Stimulated activated CD8-positive, alpha-beta memory T cell treated with anti-CD3 and anti-CD28 coated beads, Interleukin-7, amount 100 ng/mL, for 24 hours (primary cell): ENCODE measurements at places on chromosomes 11 and 22.
A peak's percentile ranks its signal among the peaks of the same experiment; 100 is the strongest.

GRCh38 chr11:536841-537621, at the start of gene LRRC56:
TSS of gene LRRC56 (plus strand) at chr11:537527. CDS start at chr11:540685, 3,158 bp downstream.
- peak; percentile 84 for DNase-seq

GRCh38 chr11:121536126-121536525, 83.4 kb upstream of the SORL1-AS1 start:
- no peak for DNase-seq

GRCh38 chr11:86664930-86665329, 7.5 kb downstream of the ME3 start:
- DNase-seq: no peak

DNA sequence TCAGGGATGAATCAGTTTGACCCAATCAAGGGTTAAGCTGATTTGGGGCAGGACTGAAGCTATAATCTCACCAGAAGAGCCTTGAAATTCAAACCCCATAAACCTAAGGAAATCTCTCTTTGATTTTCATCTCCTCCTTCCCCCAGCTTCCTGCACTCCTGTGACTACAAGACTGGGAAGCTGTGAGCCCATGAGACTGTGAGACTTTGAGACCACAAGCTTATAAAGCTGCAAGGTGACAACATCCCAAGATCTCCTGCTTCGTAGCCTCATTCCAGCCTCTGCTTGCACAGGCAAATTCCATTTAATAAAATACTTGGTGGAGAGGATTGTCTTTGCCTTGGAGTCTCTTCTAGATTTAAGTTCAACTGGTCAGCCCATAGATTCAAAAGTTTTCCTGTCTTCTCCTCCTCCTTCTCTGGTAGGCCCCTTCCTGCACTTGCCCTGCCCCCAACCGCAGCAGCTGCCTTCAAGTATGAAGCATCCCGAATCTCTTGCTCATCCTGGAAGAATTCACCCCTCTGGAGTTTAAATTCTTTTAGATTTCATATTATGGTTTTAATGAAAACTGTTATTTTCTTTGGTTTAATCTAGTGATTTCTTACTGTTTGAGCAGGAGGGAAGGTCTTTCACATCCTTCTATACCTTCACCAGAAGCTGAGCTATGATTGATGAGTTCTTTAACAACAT, 42.1 kb downstream of the PAMR1 start:
- no peak for DNase-seq

- DNase-seq: no peak
These were observed 11.3 kb upstream of the CXCR5 start for GRCh38 chr11:118872403-118872821.

DNA sequence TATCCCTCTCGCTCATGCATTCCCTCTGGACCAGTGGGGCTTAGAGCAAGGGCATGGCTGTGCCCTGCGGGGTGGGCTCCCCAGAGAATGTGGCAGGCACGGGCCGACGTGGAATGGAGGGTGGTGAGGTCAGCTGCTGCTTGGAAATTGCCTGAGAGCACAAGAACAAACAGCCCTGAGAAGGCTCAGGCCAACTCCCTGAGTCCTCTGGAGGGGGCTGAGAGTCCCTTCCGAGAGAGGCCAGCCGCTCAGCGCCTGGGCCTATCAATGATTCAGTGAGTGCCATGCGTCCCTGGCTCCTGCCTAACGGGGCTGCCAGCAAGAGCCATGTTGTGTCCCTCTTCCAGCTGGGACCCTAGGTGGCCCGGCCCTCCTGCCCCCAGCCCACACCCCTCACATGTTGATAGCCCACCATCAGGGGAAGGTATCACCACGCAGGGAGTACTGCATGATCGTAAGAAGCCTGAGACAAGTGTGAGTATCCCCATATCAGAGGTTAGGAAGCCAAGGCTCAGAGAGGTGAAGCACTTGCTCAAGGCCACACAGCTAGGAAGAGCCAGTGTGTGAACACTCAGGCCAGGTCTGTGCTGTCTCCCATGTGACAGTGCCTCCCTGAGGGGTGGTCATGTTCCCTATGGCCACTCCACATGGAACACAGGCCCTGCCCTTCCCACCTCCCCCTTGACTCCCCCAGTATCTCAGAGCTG, 55.8 kb downstream of the NECTIN1 start:
- no peak for DNase-seq

GRCh38 chr11:114196997-114197703, 99.0 kb upstream of the NNMT start:
- DNase-seq: no peak

DNA sequence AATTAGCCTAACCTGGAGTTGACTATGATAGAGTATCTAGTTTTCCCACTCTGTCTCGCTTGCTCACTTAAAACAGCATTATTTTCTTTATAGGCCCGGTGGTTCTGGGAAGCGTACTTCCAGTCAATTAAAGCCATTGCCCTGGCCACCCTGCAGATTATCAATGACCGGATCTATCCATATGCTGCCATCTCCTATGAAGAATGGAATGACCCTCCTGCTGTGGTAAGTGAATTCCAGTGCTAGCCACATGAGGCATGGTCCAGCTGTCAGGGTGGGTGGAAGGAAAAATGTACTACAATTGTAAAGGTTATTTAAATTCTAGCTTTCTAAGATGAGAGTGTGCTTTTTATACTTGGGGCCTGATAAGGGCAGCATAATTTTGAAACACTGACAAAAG, 76.0 kb downstream of the EXT2 start:
- DNase-seq: no peak

- DNase-seq: no peak
These were observed 670 bp downstream of the NEFH start for GRCh38 chr22:29480512-29481264.

DNA sequence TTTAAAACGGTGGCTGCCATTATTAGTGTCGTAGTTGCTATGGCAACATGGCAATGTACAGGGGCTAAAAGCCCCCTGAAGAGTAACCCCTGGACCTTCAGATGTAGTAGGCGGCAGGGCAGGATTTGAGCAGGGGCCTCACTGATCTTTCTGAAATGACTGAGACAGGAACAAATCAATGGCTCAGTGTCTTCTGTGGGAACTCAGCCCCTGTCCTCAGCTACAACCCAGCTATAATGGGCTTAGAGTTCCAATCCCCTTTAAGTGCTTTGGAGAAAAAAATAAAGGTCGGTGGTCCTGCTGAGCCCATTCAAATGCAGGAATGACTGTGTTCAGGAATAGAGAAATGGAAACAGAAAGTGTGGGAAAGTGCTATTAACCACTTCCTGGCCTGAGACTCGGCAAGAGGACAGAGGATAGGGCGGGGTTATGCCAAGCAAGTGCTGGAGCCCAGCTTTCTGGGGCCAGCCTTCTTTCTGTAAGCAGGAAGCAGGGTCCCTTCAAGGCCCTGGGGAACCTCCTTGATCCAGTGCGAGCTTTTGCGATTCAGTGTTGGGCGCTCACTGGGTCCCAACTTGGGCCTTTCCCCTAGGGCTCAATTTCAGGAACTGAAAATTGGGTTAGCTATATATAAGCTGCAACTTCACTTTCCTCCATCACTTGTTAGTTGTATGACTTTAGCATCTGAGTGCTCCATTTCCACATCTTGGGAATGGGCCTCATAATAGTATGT, 6.1 kb upstream of the CD82 start:
- no peak for DNase-seq

- no peak for DNase-seq
These were observed 12.9 kb upstream of the OAF start for GRCh38 chr11:120197977-120198376.

- no peak for DNase-seq
These were observed 217.1 kb downstream of the CSNK2A3 start for GRCh38 chr11:11135820-11136476.

DNA sequence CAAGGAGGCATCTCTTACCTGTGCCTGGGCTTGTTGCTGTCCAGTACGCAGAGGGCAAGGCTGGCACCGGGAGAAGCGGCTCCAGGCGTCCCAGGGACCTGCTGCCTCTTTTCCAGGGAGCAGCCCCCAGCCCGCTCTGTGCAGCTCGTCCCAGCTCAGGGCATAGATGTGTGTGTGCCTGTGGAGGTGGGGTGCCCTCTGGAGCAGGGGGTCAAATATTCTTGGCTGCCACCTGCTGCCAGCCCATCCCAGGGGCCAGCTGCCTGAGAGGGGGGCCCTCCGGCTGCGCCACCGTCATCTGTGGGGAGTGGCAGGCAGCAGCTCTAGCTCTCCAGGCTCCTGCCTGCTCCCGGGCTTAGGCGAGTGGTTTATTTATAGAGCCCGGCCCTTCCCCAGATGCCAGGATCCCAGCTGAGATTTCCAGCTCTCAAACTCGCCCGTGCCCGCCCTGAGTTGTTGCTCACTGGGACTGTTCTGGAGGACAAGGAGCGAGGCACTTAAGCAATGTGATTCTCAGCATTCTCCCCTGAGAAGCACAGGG, 87.5 kb downstream of the RTL6 start:
- DNase-seq: no peak

- no peak for DNase-seq
These were observed 9.1 kb upstream of the MAPK8IP1 start for GRCh38 chr11:45876401-45876800.

GRCh38 chr22:19406281-19406811, 25.2 kb downstream of the HIRA start:
- DNase-seq: no peak

DNA sequence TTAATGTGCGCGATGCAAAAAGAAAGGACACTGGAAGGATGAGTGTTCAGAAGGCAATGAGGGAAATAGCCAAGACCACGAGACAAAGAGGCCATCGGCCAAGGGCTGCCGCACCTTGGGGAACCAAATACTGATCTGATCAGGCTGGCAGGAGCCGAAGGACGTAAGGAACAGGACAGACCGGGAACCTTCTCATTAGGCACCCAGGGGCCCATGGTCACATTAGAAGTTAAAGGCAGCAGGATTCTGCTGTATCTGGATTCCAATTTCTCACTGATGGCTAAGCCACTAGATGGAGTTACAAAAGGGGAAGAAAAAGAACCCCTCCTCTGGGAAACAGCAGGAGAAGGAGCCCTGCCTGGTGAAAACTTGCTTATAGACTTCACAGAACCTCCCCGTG, 28.8 kb upstream of the CPT1A start:
- no peak for DNase-seq

DNA sequence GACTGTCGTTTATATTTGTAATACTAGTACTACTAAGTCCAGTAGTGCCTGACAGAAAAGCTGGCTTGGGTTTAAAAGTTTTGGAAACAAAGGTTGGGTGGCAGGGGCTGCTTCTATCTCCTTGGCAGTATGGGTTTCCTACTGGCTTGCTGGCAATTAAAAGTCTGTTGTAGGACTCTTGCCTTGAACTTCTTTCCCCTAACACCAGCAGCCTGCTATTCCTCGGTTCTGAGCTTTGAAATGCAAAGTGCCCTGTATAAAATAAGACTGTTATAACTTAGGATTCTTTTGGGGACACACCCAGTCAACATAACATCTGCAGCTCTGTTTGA, 1.3 kb downstream of the RNF169 start:
- no peak for DNase-seq

GRCh38 chr22:19448076-19448607, 631 bp upstream of the C22orf39 start:
- no peak for DNase-seq

GRCh38 chr11:74683279-74683871, 47.9 kb downstream of the CHRDL2 start:
- no peak for DNase-seq

GRCh38 chr11:111402411-111402810, 23.3 kb upstream of the POU2AF1 start:
- no peak for DNase-seq

GRCh38 chr11:93213622-93214021, 15.8 kb upstream of the SLC36A4 start:
- no peak for DNase-seq

- no peak for DNase-seq
These were observed 886.1 kb downstream of the LRRC4C start for GRCh38 chr11:40573254-40573891.

- DNase-seq: no peak
These were observed 331.1 kb upstream of the MPPED2 start for GRCh38 chr11:30917266-30917665.

DNA sequence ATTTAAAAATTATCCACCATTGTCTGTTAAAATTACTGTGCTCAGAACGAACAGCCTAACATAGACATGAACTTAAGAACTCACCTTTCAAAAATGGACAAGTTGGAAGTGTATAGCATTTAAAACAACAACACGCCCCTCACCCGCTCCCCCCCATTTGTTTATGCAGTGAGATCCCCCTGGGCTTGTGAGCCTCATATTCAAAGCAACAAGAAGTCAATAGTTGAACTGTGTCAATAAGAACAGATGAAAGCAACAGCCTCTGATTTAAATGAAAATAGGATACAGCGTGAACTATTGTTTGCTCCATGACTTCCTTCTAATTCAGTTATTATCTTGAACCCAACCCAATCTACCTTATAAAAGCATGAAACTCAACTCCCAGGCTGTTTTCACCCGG, 314.2 kb downstream of the BLID start:
- DNase-seq: no peak

DNA sequence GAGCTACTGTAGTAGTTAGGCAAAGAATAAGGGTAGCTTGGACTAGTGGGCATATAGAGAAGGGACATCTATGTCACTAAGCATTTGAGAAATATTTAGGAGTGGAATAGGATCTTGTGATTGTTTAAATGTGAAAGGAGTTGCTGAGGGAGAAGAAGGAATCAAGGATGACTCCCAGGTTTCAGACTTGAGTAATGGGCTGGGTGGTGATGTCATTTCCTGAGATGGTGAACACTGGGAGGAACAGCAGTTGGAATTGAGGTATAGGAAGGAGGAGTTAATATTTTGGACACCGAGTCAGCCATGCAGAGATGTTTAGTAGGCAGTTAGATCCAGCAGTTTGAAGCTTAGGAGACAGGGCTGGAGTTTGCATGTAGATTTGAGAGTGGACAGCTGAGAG, 40.1 kb downstream of the REXO2 start:
- DNase-seq: no peak

GRCh38 chr11:121226415-121227263, 65.9 kb upstream of the SC5D start:
- DNase-seq: no peak

- peak; percentile 40 for DNase-seq
These were observed 52.9 kb downstream of the SYT13 start for GRCh38 chr11:45233121-45233803.

DNA sequence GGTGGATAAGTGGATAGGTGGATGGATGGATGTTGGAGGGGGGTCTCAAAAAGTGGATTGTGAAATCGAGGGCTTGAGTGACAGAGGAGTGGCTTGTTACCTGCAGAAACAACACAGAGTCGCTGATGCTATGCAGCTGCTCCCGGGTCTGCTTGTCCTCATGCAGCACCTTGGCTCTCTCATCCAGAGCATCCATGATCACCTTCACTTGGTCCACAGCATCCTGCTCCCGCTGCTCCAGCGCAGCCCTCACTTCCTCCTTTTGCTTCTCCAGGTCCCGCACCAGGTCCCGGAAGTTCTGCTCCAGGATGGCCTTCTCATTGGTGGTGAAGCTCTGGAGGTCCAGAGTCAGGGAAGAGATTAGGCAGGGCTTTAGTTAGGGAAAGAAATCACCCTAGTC, 10.7 kb downstream of the TRIM29 start:
- no peak for DNase-seq
